Stimulated activated CD4-positive, alpha-beta T cell treated with anti-CD3 and anti-CD28 coated beads, Interleukin-1b, Interleukin-23, amount 100 ng/mL, for 24 hours (primary cell): ENCODE measurements at places on chromosomes 12 and 14.

GRCh38 chr12:47725091-47725772 lies at the start of gene ENDOU:
Gene ENDOU, minus strand, starts transcription at chr12:47725490. Its CDS starts 77 bp downstream, at chr12:47725413.
- DNase-seq: no peak

DNA sequence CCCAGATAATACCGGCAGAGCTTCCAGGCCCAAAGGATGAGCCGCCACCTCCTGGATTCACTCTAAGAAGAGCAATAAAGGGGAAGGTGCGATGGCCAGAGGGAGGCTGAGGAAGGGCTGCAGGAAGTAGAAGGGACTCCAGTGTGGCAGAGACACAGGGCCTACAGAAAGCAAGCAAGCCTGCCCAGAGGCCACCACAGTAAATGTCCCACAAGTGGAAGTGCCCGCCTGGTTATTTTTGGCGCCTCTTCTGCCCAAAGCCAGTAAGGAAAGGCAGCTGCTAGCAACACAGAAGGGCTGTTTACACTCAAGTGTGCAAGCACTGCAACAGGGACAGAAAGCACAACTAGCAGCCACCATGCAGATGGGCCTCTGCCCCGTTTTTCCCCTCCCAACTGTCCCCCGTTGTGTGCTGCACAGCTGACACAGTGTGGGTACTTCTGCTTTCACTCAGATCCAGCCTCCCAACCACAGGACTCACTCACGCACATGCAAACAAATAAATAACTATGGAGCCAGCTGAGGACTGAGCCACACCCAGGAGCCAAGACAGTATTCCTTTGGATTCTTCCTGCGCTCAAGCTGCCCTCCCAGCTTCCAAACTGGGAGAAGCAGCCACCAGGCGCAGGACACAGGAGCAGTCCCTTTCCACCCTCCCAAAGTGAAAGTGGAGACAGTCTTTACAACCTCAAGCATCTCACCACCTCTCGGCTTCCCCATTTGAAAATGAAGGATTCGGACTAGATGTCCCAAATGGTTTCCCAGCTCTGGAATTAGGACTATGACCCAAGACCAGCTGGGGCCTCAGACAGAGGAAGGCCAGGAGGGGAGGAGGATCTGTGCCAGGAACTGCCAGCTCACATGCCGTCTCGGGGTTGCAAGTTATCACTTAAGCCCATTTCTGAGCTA lies 40.0 kb upstream of the PNMA1 start:
- no peak for DNase-seq

DNA sequence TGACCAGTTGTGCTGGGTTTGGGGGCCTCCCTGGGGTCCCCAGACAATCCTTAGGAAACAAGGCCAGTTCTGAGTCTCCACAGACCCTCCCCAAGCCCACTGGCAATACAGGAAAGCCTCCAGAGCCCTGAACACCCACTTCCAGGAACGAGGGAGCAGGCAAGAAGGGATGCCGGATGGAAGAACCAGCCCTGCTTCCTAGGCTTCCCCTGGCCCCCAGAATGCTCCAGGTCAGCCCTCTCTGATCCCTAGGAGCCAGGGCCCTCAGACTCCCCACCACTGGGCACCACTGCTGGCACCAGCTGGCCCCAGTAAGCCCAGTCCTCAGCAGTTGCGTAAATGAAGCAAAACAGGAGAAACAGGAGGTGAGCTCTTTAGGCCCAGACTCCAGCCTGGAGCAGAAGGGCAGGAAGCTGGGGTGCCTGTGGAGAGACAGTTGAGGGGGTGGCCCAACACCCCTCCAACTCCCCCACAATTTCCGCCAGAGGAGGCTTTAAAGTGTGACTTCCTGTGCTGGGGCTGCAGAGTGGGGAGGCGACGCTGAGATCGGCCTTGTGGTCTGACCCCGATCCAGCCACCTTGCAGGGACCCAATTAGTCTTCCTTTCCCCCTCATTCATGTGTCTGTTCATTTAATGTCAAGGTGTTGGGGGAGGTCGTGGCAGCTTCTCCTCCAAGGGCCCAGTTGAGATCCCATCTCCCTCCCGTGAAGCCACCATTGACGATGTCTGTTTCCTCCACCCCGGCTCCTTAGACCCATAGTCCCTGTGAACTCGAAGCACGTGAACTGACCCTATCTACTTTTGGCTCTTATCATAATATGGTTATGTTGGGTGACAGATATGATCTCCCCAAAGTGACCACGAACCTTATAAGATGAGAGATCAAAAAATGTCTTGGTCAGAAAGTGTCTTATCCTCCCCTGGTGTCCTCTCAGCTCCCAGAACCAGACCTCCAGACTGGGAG lies 4.7 kb downstream of the TNFRSF1A start:
- no peak for DNase-seq

- no peak for DNase-seq
These were observed 46.8 kb upstream of the MAX start for GRCh38 chr14:65149116-65149515.

DNA sequence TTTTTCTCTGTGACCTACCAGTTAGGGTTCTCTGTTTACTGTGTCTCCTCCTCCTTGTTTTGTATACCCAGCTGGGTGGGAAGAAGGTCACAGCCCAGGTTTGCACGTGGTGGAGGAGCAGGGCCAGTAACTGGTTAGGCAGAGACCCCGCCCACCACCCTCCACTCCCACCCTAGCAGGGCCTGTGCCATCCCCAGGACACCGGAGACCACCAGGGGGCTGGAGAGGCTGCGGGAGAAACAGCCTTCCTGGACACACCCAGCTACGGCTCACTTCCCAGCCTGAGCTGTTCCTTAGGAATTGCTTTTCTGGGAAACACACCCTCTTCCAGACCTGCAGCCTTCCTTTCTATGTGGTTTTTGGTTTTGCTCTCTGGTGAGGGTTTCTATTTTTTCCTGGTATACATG lies 21.1 kb downstream of the BDKRB2 start:
- DNase-seq: no peak

DNA sequence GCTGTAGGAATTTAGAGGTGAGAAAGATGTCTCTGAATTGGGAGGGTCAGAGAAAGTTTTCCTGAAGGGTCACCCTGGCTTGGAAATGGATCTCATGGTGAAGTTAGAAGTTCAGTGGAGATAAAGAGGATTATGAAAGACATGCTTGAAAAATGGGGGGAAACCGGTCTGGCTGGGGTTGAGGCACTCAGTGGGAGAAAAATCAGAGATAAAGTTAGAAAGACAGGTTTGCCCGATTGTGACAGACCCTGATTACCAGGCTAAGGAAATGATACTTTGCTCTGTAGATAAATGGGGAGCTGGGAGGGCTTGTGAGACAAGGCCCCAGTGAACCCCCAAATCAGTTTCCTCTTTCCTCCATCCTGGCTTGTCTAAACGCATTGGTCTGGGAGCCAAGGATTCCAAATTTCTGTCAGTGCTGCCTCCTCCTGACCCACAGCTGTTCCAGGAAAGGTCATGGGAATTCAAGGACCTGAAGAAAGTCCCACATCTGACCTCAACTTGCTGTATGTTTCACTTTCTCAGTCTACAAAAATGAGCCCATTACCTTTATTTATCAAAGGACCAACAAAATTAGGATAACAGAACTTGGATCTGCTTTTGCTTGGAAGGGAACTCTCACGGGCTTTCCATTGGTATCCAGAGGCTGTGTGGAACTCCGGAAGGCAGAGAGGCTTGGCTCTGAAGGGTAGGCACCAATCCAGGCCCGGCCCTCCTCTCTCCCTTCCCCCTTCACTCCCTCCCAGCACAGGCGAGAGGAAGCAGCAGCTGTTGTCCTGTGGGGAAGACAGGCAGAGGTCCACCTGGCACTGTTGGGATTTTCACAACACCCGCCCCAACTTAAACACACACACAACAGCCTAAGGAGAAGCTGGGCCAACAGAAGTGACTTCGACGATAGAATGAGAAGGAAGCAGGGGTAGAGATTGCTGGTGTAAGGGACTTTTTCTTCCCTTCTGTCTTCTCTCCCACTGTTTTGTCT lies 3.4 kb upstream of the RNASE7 start:
- DNase-seq: no peak

- no peak for DNase-seq
These were observed 5.2 kb upstream of the HSP90B1 start for GRCh38 chr12:103924761-103925641.

- no peak for DNase-seq
These were observed 141.8 kb downstream of the ZFP36L1 start for GRCh38 chr14:68651075-68651474.

DNA sequence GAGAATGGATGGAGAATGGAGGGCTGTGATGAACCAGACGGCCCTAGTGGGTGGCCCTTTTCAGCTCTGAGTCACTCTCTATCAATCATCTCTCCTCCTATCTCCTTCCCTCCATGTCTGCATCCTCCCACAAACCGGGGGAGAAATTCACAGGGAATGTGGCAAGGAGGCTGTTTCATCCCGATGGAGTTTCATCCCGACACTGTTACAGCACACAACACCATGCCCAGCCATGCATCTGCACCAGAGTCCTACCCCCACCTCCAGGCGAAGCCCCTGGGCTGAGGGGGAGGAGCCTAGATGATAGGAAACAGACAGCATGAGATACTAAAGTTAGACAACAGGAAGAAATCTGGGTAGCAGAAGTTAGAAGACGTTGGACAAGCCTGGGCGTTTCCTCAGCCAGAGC lies 20.8 kb downstream of the SLC8B1 start:
- DNase-seq: no peak

DNA sequence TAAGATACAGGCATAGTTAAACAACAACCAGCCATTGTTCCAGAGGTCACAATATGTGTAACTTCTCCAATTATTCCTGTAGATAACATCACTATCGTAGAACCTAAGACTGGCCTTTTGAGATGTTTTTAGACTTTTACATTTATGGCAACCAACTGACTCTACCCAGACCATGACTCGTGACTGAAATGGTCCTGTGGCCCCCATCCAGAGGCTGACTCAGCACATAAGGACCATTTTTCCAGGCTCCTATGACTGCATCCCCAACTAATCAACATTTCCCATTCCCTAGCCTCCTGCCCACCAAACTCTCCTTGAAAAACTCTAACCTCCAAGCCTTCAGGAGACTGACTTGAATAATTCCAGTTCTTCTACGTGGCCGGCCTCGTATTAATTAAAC lies 52.6 kb upstream of the NID2 start:
- DNase-seq: no peak
